ENCODE measurements at places on chromosomes 4 and X.

- no peak for DNase-seq
These were observed 64.9 kb downstream of the NLGN4X start for GRCh38 chrX:6163721-6164120.

- no peak for DNase-seq
These were observed 5.2 kb downstream of the TRIM2 start for GRCh38 chr4:153209410-153209809.

- DNase-seq, result no peak
These were observed 56.3 kb downstream of the SHISA3 start for GRCh38 chr4:42453612-42454011.

DNA sequence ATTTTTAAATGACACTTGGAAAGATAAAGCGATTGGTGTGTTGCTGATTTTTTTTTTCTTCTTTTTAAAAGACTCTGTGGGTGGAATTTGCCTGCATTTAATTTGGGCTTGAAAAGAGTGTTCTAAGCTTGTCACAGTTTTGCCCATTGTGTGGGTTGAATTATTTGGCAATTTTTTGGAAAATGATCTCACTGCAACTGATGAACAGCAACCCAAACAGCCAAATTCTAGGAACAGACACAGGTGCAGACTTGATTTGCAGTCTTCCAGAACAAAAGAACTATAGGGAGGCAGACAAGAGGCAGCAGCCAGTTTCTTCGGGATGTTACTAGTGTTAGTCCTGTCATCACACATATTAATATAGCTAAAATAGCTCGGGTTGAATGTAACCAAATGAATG lies 40.5 kb downstream of the CASP6 start:
- no peak for DNase-seq

- no peak for DNase-seq
These were observed 126.3 kb downstream of the RAPGEF2 start for GRCh38 chr4:159229164-159229563.

DNA sequence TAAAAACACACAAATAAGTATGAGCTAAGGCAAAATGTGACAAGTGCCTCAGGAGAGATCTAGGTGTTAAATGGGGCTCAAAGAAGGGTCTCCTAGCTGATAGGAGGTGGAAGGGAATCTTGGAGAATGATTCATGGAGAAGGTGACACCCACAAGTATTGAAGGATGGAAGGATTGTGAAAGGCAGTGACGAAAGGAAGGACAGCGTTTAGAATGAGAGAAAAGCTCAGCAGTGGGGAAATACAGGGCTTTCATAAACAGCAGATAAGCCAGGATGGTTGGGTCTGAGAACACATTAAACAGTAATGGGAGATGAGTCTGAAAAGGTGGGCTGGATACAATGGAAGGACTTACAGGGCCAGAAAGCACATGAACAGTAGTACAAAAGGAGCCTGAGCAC lies 11.5 kb downstream of the ANXA5 start:
- no peak for DNase-seq

DNA sequence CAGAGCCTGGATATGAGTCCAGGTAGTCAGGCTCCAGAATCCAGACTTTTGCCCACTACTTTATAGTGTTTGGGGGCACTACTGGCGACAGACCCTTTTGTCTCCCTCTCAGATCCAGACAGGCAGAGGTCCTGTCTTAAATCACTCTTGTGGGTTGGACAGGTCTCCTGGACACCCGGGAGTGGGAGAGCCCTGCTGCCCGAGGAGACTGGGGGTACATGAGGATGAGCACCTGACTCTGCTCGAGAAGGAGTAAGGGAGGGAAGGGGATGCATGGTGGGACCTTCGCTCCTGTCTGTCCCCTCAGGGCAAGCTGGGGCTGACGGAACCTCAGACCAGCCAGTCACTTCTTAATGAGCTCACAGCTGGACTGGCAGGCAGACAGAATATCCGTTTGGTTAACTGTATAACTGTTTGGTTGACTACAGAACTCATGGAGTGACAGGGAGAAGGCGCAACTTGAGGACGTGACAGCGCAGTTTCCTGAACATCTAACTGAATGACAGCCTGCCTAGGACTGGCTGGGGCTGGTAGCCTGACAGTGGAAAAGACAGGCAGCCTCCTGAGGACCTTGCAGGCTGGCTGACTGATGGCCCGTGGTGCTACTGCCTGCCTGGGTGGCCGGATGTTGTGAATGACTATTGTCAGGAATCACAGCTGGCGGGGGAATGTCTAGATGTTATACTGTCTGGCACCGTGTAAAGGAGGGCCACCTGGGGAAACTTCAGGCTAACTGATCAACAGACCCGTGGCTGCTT lies 1.6 kb upstream of the SUV39H1 start:
- no peak for DNase-seq

DNA sequence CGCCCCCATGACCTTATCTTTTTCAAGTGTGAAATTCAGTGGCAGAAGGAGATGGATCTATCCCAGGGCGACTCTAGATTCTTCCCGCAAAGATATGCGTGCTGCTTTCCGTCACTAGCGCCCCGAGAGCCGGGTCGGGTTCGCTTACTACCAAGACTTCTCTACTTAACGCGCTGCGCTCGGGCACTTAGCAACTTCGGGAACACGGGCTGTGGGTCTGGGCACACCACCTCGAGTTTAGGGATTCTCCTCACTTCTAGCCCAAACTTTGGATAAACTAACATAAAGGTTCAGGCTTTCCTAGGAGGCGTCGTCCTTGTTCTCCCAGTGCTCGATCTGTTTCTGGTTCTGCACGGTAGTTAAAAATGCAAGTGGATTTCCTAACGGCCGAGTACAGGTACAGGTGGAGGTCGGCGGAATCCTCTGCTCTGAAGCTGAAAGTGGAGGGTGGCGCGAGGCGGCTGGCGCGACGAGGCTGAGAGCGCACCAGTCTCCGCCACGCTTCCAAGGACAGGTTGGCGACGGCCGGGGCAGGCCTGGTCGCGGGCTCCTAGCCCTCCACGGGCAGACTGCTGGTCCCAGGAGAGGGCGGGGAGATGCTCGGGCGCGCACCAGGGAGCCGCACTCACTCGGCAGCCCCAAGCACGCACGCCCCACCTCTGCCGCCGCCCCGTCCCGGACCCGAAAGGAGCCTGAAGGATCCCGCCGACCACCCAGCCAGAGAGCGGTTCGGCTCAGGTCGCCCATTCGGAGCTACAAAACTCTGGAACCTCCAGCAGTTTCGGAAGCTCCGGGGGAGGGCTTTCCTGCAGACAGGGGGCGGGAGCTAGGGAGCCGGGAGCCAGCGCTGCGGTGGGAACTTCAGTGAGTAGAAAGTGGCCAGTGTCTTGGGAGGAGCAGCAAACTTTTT lies 100.8 kb upstream of the TENM3 start:
- DNase-seq, result no peak

GRCh38 chrX:109842611-109843010 lies 109.6 kb upstream of the ACSL4 start:
- DNase-seq, result no peak

GRCh38 chr4:135325264-135325663 lies 1123.7 kb upstream of the PABPC4L start:
- no peak for DNase-seq

DNA sequence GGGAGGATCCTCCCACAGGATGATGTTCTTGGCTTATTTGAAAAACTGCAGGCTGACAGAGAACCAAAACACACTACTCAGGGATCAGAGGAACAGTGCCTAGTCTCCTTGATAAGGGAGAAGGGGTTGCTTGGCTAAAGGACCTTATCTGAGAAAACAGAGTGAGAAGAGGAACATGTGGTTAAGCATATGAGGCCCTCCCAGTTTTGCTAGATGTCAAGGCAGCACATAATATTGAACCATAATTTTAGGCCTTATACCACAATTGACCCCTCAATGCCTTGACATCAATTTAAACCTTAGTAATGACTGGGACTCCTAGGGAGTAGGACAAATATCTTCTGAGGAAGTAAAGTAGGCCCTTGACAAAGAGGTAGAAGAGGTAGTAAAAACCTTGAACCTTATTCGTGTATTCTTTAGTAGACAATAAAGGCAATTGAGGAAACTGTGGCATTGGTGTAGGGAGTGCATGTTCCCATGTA lies 79.3 kb downstream of the TEX13C start:
- no peak for DNase-seq

DNA sequence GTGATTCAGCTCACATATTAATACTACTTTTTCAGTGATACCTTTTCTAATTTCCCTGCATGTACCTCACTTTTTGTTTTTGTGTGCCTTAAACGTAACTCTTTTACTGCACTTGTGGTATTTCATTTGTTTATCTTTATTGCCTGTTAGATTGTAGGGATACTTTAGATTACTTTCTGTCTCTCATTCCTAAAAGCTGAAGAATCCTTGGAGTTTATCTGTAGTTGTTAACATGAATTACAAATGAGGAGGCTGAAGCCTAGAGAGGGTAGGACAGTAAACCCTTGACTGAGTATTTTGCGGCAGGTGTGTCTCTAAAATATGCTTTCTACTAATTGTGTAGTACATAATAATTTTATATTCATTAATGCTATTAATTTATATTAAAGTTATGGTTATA lies 34.9 kb downstream of the BMP2K start:
- DNase-seq, result no peak

DNA sequence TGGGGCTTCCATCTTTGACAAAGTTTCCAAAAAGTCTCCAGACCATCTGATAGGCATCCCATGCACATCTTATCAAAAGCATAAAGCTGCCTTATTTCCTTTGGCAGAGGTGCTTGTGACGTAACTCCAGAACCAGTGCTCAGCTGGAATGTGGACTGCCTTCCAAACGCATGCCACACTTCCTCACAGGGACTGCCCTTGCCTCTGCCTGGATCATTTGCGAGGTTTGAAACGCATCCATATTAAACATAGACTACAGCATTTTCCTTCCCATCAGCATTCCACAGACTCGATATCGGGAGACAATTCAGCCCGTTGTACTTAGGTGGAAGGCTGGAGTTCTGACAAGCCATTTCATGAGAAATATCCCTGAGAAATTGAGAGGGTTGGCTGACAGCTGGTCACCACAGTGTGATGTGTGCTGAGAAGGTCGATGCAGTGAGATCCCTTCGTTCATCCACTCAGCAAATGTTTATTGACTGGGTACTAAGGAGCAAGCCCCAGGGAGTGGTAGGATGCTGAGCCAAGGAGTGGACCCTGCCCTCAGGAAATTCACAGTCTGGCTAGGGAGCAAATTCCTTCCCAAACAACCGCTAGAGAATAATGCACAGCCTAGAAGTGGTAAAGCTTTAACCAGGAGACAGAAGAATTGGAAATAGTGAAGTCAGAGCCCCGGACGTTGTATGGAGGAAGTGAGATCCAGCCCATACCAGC lies 376.0 kb downstream of the BCOR start:
- no peak for DNase-seq

- no peak for DNase-seq
These were observed at the start of gene S100P for GRCh38 chr4:6693231-6694176. S100P (plus strand) TSS chr4:6693878; CDS start chr4:6693933, 55 bp downstream.

GRCh38 chr4:152894673-152895072 lies 41.5 kb upstream of the FHDC1 start:
- no peak for DNase-seq

DNA sequence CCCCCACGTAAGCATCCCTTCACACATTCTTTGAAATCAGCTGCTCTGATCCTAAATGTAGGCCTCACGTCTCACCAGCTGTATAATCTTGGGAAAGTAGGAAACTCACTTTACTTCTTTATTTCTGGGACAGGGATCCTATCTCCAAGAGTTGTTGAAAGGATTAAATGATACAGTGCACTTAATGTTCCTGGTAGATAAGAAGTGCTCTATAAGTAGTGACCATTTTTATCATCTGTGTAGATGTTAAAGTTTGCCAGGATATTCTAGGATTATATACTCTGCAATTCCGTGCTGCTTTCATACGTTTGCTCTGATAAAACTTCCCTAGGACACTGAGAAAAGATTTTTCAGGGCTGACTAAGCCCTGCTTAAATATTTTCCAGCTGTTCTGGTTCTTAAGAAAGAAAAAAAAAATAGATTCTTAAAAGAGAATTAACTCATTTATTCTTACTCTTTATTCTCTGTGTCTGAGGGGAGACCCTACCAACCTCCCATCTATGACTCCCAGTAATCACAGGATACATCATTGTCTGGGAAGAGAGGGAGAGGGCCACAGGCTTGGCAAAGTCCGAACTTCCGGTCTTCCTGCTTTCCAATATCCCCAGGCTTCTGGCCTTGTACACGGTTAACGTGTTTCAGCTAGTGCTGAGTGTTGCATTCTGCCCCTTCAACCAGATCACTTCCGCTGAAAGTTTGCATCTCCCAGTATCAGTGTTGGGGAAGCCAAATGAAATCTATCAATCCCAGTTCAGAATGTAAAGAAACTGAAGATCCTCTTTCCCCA lies 269.2 kb downstream of the TRIML1 start:
- DNase-seq, result no peak

GRCh38 chr4:107115185-107115847 lies 79.2 kb upstream of the DKK2 start:
- no peak for DNase-seq

DNA sequence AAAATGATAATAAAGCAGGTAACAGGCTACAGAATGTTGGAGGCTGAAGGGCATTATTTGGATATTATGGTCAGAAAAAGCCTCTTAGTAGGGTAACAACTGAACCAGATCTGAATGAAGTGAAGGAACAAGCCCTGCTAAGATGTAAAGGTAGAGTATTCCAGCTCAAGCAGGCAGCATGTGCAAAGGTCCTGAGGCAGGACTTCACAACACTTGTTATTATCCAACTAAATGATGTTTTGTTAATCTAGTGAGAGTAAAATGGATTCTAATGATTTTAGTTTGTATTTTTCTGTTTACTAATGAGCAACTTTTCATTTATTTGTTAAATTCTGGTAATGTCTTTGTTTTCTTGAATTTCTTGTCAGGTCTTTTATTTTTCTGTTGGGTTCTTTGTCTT lies 35.7 kb downstream of the RAB33B start:
- no peak for DNase-seq

GRCh38 chr4:145716661-145717200 lies 36.8 kb downstream of the C4orf51 start:
- no peak for DNase-seq

DNA sequence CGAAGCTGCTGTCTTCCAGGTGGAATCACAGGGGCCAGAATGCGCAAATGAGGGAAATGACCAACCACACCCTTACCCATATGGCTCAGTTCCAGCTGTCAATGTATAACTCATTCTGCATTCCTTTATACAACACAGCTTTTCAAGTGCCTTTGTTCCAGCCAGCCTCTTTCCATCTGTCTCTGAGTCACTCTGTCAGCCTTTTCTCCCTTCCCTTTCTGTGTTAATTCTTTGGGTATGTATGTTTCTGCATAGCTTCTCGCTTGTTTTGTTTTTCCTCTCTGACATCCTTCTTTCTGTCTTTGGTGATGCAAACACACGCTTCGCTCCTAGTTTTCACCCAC lies 54.5 kb downstream of the RS1 start:
- no peak for DNase-seq

DNA sequence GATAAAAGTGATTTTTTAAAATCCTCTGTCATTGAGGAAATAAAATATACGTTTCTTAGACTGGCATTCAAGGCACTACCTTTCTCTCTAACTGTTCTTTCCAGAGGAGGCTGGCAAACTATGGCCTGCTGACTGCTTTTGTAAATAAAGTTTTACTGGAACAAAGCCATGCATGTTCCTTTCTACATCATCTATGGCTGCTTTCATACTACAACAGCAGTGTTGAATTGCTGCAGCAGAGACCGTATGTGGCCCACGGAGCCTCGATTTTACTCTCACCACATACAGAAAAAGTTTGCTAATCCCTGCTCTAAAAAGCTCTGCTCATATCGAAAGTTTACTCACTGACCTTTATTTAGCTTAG lies 20.2 kb downstream of the SETD7 start:
- no peak for DNase-seq

- no peak for DNase-seq
These were observed 633.0 kb upstream of the FAM241A start for GRCh38 chr4:111512081-111512783.

- no peak for DNase-seq
These were observed 44.3 kb downstream of the MAP7D3 start for GRCh38 chrX:136206916-136207315.

- DNase-seq, result no peak
These were observed 6.7 kb upstream of the CITED1 start for GRCh38 chrX:72312311-72312940.
